Suprapubic skin (tissue), 4 donors: ENCODE measurements at places on chromosomes 4 and X.
A peak's percentile ranks its signal among the peaks of the same experiment; 100 is the strongest.

- no peak for DNase-seq
Observed at GRCh38 chr4:142040043-142040442, 403.7 kb downstream of the IL15 start.

- DNase-seq: no peak
Observed at GRCh38 chr4:142272452-142272851, 573.6 kb downstream of the INPP4B start.

DNA sequence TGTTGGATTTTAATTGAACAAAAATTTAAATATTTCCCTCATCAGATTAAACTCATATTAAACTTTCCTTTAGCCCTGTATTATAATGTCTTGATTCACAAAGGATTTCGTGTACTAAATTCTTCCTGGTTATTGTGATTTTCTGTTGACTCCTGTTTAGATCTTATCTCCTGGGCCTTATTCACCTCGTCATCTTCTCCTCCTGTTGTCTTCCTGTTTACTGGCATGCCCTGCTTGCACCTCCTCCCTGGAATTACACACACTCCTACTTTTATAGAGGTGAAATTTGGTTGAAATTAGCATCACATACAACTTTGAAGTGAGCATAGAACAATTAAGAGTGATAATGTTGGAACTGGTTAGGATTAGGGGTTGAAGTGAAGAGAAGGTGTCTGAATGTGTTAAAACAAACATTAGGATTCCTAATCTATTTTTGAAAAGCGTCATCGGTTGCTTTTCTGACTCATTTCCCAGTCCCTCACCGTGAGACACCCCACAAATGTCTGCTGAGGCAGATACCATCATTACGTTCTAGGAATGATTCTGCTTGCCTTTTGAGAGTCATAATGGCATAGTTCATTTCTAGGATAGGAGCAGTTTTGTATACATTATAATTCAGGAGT is 32.5 kb downstream of the TLL1 start:
- DNase-seq: no peak

GRCh38 chr4:149005191-149005590 is 563.0 kb upstream of the NR3C2 start:
- DNase-seq: no peak

DNA sequence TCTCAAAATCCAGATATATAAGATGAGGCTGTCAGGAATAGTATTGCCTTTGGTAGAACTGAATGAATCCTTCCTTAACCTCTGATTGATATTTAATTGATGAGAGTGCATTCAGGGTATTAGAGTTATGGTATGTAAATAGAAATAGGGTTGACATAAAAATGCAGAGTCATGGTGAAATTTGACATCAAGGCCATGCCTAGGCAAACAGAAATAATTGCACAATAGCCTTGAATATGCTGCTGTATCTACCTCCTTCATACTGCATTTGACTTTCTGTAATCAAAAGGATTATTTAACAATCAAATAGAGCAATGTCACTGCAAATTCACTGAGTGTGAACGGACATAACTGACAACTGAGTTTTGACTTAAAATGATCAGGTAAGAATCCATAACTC is 1316.3 kb downstream of the STIM2 start:
- no peak for DNase-seq

DNA sequence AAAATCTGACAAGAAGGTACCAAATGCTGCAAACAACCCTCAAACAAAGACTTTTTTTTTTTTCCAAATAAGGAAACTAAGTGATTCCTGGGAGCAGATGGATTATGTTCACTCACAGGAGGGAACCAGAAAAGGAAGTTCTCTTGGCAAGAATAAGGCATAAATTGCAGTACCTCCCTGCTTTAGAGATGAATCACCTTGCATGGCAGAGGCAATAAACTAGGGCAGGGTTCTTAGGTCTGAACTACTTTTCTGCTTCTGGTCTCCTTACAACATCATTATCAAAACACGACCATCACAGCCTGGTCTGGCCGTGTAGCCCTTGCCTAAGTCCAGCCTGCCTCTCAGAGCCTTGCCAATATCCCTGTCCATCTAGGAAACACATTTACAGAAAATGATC is 6.3 kb downstream of the TMEM31 start:
- no peak for DNase-seq

DNA sequence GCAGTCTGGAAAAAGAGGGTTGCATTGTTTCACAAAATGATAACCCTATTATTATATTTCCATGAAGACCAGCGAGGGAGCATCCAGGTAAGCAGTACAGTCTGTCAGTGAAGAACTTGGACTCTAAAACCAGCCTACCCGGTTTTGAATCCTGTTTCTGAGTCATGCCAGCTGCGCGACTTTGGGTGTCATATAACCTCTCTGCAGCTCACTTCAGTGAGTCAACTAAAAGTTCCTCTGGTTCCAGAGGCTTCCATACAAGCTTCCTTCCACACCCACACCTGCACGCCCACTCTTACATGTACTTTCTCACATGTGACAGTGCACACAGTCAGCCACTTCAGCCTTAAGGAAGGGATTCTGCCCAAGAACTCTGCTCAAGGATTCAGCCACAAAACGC is 49.8 kb upstream of the PRPS2 start:
- no peak for DNase-seq

- DNase-seq: no peak
Observed at GRCh38 chrX:68686097-68686977, 38.9 kb downstream of the STARD8 start.

DNA sequence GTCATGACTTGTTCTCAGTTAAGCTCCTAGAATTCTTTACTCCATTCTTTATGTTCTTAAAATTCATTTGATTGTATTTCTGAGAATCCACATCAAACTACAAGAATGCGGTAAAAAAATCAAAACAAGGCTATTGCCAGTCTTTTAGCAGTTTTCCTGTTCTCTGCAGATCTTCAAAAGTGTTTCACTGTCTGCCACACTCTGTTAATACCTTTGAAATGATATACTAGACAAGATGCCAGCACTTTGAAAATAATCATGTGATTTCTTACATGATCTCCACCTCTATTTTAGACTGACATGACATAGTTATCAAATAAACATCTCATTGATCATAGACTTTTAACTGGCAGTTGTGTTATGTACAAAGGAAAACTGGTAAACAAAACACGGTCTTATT is 30.1 kb upstream of the GPRIN3 start:
- DNase-seq: no peak

GRCh38 chr4:100189820-100190642 is at the start of gene DDIT4L:
DDIT4L (minus strand) TSS chr4:100190468; CDS start chr4:100189983, 485 bp downstream.
- DNase-seq: peak; percentile 86

DNA sequence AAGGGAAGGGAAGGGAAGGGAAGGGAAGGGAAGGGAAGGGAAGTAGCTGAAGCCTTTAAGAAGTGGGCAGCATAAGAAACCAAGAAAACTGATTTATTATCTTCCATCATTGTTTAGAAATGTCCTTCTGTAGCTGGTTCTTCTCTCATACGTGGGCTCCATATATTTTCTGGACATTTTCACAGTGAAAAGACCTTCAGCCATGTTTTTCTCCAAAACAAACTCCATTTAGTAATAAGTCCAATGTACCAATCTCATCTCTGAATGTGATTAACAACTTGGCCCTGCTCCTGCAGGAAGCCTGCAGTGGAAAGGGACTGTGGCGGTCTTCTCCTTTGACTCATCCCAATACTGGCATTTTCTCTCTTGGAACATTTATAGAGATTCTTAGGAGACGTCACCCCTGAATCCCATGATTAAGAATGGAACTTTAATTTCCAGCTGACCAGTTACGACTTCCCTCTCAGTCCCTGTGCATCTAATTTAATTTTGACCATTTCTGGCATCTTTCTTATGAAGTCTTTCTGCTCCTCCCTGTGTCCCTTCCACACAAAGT is 96.6 kb upstream of the GUCY1A1 start:
- no peak for DNase-seq

DNA sequence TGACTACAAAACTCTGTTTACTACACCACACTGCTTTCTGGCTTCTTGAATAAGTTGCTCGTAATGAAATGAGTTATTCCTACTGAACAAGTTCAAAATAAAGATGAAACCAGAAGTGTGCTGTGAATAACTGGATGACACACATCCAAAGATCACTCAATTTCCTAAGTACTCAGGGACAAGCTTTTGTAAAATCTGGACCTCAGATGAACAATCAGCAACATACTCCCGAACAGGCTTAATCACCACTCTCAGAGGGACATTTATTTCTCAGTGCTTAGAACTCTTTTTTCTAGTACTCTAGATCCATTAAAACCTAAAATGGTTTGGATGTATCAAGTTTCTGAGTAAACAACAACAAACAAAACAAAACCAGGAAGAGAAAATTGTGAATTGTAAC is 61.5 kb upstream of the EXOC1L start:
- no peak for DNase-seq

GRCh38 chr4:139655116-139655515 is 10.5 kb upstream of the MGST2 start:
- no peak for DNase-seq

DNA sequence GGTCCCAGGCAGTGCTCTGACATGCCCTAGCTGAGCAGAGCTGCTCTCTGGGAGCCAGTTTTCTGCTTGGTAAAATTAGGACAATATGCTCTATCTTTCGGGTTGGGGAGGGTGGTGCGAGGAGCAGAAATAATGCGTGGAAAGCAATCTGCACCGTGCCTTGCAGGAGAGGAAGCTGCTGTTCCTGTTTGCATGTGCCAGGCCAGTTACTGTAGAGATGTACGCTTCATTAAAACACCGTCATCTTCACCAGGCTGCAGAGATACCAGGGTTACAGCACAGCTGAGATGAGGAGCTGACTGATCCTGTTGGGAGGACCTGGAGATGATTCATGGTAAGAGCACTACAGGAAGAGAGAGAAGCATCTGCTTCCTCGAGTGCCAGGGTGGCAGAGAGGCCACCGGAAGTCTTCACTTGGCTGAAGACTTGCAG is 29.5 kb upstream of the IRF2 start:
- no peak for DNase-seq

DNA sequence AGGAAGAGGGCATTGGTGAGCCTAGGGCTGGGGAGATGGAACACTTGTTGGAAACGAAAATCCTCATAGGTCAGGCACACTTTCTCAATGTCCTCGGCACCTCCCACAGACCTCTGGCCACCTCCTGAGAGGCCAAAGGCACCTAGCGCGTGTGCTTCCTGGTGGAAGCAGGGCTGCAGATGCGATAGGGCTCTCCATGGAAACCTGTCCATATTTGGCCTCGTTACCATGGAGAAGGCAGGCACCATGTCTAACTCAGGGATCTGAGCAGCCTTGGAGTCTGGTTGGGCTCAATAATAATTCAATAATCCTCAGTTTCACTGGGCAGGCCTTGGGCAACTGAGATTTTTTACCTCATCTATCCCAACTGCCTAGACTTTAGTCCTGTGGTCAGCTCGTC is 58.3 kb downstream of the RAI2 start:
- no peak for DNase-seq

GRCh38 chr4:84498935-84499623 is at the start of gene NKX6-1:
NKX6-1 (minus strand) TSS chr4:84499292; CDS start chr4:84498228, 1,064 bp downstream.
- DNase-seq: peak; percentile 72

- peak; percentile 36 for DNase-seq
Observed at GRCh38 chr4:158043971-158044618, 128.7 kb downstream of the GASK1B start.

- DNase-seq: no peak
Observed at GRCh38 chr4:22574424-22574823, 58.6 kb upstream of the ADGRA3 start.

GRCh38 chrX:134658760-134659023 is 421 bp upstream of the PLAC1 start:
- DNase-seq: no peak

DNA sequence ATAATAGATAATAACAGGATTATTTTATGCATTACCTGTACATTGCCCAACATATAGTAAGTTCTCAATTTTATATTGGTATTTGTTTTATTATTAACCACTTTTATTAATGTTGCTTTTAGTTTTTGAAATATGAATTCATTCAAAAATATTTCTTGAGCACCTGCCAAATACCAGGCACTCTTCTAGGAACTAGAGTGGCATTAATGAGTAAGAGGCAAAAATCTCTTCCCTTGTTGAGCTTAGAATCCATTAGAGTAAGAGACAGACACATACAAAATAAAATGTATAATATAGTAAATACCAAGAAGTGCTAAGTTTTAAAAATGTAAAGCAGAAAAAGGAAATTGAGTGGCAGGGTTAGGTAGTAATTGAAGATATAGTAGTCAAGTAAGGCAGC is 45.8 kb downstream of the TET2 start:
- DNase-seq: no peak

GRCh38 chr4:7787067-7787466 is 152.6 kb downstream of the AFAP1 start:
- DNase-seq: no peak

GRCh38 chrX:7019555-7019954 is 128.0 kb upstream of the STS start:
- DNase-seq: no peak

DNA sequence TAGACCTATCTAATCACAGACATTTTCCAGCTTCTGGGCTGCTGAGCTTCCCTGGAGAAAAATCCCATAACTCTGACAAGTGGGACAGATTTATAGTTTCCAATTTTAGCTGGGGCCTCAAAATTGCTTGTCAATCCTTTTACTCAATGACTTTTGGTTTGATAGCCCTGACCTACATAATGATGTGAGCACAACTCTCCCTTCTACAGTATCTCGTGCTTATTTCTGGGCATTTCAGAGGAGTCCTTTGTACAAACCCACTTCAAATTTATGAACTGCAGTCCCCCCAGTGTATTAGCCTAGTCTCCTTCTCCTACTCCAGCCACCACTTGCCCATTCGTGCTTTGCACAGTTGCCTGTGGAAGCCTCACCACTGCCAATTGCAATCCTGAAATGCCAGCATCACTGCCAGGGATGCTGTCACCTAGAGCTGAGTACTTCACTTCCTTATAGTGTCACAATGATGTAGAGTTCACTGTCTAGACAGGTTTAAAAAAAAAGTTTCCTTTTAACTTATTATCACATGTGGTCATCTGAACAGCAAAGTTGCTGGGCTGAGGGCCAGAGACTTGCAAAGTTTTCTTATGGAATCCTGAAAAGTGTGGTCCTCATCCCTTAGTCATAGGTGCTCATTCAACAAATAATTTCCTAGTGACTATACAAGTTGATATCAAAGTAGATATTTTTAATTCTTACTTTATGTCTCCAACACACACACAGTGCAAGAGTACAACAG is 21.2 kb downstream of the TRAM1L1 start:
- DNase-seq: no peak

GRCh38 chr4:129355031-129355430 is 259.1 kb downstream of the C4orf33 start:
- no peak for DNase-seq

DNA sequence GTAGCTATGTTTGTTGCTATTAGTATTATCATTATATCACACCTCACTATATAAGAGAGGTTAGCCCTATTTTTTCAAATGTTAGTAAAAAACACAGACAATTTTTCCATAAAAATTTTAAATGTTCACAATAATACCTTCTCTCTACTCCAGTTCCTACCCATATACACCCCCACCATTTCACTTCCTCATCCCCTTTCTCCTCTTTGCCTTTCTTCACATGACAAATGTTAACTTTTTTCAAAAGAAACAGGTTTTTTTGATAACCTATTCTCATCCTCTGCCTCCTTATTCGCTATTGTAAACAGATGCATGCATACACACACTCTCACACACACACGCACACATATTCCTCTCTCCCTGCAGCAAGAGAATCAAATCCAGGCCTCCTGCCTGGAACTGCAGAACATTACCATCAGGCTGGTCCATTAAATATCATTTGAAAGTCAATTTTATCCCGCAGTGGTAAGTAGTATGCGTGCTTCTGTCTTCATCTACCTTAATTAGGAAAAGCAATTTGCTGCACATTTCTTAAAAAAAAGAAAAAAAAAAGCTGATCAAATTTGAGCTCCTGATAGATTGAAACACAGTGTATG is 55.5 kb downstream of the MID1IP1 start:
- DNase-seq: no peak
